ENCODE measurements at places on chromosomes 4 and X.

- DNase-seq, result no peak
These were observed 53.4 kb downstream of the CASP6 start for GRCh38 chr4:109649872-109650271.

DNA sequence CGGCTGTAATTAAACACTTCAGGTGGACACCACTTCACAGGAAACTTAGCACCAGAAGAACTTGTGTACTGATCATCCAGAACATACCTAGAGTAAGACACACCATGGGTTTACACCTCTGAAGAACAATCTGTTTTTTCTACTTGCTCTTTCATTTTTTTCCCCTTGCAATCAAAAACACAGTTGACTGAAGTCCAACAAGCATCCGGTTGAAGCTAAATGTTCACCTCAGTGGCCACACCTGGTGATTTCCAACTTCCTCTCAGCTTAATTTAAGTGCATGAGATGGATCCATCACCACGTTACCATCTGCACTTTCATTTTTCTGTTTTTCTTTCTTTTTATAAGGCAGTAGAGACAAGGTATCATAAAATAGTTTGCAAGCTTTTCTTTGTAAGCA is 4.9 kb upstream of the TXK start:
- no peak for DNase-seq

GRCh38 chr4:54333657-54334056 is 104.6 kb downstream of the PDGFRA start:
- DNase-seq, result no peak

- DNase-seq, result peak; percentile 18
These were observed 269.0 kb upstream of the PABPC4L start for GRCh38 chr4:134470544-134470943.

DNA sequence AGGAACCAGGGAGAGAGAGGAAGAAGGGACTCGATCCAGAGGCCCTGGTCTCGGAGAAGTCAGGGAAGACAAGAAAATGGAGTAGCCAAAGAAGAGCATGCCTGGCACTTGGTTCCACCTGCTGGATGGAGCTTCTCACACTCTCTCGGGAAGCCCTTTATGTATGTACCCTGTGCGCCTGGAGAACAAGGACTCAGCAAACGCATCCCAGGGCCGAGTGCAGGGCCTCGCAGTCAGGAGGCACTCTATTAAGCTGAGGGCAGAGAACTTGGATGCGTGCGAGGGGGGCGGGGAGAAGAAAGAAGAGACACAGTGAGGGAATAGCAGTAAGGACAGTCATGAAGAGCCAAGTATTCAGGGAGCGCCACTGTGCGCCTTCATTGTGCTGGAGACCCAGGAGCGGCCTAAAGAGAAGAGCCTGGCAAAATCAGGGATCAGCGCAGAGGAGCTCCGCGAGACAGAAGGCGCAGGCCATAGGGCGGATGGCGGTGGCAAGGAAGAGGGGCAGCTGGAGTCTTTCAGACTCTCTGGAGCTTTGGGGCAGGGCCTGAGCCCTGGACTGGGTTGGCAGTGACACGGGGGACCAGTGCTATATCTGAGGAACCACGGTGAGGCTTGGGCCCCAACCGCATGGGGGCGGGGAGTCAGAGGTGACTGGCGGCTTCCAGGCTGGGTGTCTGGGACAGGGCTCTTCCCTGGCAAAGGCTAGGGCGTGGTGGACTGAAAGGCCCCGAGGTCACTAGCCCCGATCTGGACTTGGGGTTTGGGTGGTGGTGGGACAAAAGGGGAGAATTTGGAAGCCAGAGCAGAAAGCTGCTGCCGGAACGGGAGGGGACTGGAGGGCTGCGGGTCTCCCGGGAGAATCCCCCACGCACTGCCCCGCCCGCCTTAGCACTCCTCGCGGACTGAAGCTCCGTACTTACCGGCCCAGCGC is 1.9 kb upstream of the SEPTIN6 start:
- DNase-seq, result peak; percentile 25

- no peak for DNase-seq
These were observed 34.4 kb upstream of the TET2 start for GRCh38 chr4:105112274-105112673.

DNA sequence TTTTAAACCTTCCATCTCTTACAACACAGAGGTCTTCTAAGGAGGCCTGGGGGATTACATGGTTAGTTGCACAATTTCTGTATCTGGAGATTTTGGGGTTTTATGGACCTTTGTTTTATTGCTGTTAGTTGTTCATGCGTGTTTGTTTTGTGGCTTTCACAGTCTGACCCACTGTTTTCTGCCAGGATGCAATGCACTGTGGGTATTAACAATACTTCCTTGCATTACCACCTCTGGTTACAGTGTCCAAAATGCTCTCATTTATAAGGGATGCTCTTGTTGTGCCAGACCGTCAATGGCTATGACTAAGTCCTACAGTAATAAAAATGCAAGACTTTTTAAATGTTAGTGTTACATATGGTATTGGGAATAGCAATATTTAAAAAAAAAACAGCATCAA is 730.2 kb downstream of the KCTD8 start:
- no peak for DNase-seq

DNA sequence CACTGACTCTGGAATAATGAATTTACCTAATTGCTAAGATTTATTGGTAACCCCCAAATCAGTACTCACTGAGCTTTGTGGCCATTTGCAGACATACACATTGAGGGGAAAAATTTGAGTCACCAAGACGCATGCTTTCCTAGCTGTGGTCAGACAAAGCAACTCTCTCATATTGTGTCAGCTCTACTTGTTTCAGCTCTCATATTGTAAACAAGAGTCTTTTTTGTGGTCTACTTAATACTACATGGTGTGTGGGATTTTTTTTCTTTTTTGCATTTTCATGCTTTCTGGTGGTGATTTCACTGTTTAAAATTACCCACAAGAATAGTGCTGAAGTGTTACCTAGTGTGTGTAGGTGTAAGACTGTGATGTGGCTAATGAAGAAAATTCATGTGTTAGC is 428.2 kb upstream of the GALNT7 start:
- no peak for DNase-seq

- DNase-seq, result no peak
These were observed 10.0 kb downstream of the CLCN4 start for GRCh38 chrX:10166731-10167151.

GRCh38 chrX:70488856-70489255 is 44.2 kb downstream of the DLG3 start:
- DNase-seq, result no peak

DNA sequence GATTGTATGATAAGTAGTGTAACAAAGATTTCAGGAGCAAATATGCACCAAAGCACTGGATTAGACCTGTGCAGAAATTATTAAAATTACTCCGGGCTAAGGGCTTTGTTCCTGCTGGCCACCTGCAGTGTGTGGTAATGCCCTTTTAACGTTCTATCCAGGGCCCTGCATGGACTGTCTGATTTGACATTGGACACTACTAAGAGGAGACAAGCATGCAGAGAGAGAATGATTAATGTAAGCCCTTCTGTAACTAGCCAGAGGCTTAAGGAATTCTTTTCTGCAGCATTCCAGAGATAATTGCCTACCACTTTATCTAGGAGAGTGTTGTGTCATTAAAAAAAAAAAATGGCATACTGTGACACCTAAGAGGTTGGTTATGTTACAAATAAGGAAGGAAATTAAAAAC is 117.0 kb downstream of the PCDH7 start:
- DNase-seq, result no peak

DNA sequence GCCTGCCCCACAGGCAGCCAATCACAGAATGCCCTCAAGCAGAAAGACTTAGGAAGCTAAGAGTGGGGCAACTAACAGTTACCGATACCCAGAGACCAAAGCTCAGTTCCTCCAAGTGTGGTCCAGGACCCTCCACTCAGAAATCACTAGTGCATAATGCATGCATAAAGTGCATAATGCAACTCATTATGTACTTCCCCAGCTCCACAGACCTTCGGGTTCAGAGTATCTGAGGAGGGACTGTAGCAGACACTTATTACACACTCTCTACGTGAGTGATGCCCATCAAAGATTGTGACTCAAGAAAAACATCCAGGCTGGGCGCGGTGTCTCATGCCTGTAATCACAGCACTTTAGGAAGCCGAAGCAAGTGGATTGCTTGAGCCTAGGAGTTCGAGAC is 328.0 kb downstream of the BCOR start:
- DNase-seq, result no peak

- DNase-seq, result no peak
These were observed 54.9 kb downstream of the PHOX2B start for GRCh38 chr4:41693629-41694028.

- no peak for DNase-seq
These were observed 502.3 kb downstream of the PDHA2 start for GRCh38 chr4:96342196-96342595.

DNA sequence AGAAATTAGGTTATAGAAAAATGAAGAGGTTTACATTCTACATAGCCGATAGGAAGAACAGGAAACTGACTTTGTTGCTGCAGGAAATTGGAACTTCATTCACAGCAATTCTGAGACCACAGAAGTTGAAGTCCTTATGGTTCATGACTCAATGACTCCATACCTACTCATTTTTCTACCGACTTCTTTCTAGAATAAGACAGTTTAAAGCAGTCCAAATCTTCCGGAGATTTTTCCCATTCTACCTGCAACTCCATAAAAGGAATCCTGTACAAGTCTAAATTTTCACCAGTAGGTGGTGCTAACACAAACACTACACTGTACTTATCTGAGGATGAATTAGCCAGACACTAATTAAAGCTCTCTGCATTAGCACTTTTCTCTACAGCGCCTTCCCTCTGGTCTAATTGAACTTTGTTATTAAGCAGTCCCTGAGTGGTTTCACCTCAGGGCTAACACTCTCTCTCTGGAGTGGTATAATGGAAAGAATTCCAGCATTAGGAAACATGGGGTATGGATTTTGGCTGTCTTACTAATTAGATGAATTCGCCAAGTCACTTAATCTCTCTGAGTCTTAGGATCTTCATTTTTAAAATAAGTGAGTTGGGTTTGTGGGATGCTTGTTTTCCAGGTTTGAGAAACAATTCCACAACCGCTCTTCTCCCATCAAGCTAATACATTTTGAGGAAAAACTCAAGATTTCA is 167.9 kb downstream of the SMIM20 start:
- DNase-seq, result no peak

DNA sequence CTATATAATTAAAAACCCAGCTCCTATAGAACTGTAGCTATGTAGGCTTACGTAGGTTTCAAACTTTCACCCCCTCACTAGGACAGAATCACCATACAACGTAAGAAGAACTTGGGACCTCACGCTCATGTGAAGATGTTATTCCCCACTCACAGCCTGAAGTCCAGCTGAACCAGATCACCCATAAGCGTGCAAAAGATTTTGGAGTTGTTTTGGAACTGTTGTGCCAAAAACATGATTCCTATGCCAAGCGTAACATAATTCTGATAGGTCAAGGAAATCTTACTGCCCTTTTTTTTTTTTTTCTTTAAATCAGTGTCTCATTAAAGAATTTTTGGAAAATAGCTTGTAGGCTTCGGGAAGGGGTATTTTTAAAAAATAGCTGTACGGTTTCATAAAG is 57.0 kb downstream of the LCORL start:
- no peak for DNase-seq
